HepG2 (cell line): ENCODE measurements at places on chromosomes 2 and 18.
A peak's percentile ranks its signal among the peaks of the same experiment; 100 is the strongest.

- DNase-seq: no peak
Measured at GRCh38 chr2:29580223-29580622, 341.2 kb downstream of the ALK start.

DNA sequence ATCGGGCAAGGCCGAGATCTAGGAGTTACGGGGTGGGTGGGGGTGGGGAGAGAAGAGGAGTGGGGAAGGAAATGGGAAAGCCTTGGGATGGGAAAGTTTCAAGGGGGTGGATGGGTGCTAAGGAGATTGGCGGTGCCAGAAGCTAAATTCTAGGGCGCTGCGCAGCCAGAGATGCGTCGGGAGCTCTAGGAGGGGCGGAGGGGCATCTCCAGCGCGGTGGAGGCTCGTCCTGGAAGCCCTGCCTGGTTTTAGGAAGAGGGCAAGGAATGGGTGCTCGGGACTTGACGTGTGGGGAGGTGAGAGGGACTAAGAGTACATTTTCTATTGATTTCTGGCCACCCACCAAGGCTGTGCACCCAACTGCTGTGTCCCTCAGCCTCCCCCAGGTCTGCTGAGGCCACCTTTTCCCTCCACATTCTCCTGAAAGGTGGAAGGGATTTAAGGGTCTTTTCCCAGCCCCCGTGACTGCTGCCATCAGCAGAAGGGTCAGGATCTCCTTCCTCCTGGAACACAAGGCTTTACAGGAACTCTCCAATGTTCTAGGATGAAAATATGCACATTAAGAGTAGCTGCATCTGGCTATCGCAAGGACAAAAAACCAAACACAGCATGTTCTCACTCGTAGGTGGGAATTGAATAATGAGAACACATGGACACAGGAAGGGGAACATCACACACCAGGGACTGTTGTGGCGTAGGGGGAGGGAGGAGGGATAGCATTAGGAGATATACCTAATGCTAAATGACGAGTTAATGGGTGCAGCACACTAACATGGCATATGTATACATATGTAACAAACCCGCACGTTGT, 1.4 kb downstream of the C2orf72 start:
- DNase-seq: no peak

GRCh38 chr2:84959095-84959565, 11.8 kb upstream of the KCMF1 start:
- DNase-seq: no peak

DNA sequence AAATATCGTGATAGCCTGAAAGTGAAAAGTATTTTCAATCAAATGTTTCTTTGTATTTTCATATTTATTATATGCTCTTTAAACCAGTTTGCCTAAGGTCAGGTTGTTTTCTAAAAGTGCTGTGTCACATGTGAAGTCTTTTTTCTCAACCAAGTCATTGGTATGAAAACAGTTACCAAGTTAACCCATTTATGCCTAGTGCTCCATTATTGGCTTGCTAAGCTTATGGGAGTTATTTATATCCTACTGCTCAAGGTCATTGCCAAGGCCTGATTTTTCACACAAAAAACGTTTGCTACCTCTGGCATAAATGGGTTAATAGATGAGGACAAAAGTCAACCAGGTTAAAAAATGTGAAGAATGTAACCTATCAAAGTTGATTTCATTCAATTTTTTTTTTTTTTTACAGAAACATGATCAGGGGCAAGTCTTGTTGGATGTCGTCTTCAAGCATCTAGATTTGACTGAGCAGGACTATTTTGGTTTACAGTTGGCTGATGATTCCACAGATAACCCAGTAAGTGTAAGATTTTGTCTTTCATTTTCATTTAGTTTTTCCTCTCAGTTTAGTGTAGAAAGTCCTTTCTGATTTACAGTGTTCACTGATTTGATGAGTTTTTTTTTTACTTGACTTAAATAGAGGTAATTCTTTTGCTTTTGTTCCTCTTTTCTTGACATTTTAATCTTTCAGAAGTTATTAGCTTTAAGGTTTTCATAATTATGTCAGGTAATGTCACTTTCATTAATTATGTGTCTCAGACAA, 102.6 kb downstream of the PTPN4 start:
- DNase-seq: peak; percentile 16

GRCh38 chr2:1721706-1722646, 22.3 kb downstream of the PXDN start:
- DNase-seq: no peak

- DNase-seq: no peak
Measured at GRCh38 chr2:26345283-26345544, 729 bp upstream of the SELENOI start.

GRCh38 chr2:217954971-217955740, 47.6 kb downstream of the TNS1 start:
- DNase-seq: no peak

- no peak for DNase-seq
Measured at GRCh38 chr2:216016581-216016980, 3.2 kb upstream of the MREG start.

GRCh38 chr2:6934758-6935651, 17.8 kb downstream of the RNF144A start:
- no peak for DNase-seq

GRCh38 chr2:204110338-204110741, 173.8 kb downstream of the ICOS start:
- no peak for DNase-seq

DNA sequence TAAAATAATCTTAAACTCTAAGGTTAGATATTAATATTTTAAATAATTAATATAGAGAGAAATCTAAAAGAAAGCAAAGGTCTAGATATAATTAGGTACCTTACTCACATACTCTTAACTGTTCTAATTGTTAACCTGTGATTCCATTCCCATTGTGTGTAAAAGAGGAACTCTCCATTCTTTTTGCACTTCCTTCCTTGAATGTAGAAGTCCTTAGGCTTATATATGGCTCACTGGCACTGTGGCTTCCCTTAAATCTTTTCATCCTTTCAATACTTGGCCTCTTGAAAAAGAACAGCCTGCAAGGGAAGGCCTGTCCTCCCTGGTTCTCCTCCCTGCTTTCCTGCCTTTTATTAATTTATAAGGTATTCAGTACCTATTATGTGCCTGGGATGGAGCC, 182.8 kb upstream of the FOSL2 start:
- DNase-seq: no peak

GRCh38 chr2:127954857-127955256, 69.1 kb upstream of the AMMECR1L start:
- DNase-seq: no peak

DNA sequence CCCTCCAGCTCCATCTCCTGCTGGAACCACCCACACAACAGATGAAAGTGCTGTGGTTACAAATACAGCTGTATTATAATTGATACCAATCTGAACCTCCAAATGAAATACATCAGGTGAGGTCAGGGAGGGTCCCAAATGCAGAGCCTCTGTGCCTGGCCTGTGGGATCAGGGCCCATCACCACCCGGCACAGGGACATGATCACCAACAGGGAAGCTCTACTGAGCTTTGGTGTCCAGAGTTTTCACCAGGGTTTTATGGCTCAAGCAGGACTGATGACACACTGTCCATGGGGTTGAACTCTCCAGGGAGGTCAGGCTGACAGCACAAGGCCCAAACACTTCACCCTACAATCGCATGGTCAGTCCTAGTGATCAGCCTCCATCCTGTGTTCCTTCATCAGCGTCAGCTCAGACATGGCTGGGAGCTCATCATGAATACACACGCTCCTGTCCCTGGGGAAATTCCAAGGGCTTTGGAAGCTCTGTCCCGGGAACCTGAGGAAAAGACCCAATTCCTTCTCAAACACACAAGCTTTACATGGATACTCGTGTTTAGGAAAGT, 3.9 kb upstream of the PXDN start:
- DNase-seq: no peak

- no peak for DNase-seq
Measured at GRCh38 chr18:23317975-23318675, 135.0 kb upstream of the RIOK3 start.

DNA sequence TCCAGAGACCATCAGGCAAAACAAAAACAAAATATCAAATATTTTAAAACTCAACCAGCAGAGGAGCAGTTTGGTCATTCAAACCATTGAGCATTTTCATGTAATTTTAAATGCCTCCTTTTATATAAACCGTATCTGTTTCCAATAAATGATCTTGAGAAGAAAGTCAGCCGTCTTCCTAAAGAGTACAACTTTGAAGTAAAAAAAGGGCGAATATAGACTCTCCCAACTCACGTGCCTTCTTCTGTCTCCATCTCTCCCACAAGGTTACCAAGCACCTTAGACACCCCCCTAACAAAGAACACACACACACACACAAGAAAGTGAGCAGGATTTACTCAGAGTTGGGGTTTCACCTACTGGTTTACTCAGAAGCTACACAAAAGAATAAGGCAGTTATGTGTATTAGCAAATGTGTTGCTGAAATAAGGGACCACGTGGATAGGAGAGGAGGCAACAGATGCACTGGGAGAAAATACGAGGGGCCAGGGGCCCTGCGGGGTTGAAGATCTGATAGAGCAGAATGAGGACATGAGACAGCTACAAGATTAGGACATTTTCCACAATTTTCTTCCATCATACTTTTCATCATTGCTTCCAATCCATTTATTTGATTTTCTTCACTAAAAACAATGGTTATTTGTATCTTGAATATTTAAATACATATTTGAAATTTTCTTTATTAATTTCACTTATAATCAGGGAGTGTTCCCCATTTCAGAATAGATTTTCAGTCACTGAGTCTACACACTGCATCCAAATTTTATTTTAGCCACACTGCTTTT, 45.0 kb downstream of the EVA1A start:
- DNase-seq: no peak

- DNase-seq: no peak
Measured at GRCh38 chr18:79432376-79433120, 36.8 kb downstream of the NFATC1 start.

- DNase-seq: no peak
Measured at GRCh38 chr2:233141901-233142300, 81.8 kb downstream of the INPP5D start.

DNA sequence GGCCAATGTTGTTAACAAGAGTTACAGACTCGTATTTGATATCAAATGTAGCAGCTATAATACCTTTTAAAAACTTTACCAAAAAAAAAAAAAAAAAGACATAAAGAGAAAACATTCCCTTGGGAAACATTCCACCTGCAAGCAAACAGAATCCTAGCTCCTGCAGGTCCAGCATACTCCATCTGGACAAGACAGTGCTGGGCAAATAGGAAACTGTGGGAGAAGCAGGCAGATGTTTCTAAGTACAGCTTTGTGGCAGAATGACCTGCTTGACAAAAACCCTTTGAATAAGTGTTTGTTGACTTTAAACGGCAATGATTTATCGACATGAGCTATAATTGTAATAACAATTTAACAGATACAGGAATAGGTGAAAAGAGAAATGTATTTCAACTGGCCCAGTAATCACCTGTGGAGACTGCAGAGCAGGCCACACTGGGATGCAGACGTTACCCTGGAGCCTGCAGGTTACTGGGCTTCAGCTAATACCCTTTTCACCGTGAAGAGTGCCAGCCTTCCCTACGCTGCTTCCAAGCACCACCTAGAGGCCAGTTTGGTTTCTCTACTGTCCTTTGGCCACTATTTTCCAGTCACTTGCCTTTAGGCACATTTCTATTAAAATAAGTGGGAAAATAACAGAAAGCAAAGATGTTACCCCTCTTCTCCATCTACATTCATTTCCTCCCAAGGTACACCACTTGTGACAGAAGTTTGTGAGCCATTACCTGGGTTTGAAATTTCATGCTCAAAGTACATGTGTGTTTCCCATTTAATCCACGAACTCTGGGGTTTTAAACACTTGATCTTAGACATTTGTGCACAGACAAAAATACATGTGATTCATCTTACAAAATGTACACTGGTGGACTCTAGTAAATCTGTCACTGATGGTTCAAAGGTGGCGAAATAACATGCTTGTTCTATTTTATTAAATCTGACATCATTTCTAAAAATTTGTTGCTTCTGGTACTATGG, 96.9 kb upstream of the ZNF397 start:
- DNase-seq: peak; percentile 47

DNA sequence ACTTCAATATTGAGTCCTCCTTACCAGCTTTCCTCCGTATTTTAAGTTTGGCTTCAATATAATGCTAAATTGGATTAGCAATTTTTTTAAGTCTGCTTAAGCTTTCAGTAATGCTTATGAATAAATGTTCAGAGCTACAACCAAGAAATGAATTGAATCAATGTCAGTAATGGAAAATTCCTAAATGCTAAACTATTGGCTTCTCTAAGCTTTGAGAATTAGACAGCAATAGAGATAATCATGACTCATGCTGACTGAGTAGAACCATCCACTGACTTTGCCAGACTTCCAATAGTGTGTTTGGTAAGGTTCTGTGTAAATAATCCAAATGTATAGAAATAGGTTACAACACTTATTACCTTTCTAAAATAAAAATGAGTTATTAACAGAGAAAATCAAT, 8.9 kb upstream of the PDE1A start:
- DNase-seq: no peak

- no peak for DNase-seq
Measured at GRCh38 chr18:31099450-31100230, 2.6 kb downstream of the DSC2 start.

DNA sequence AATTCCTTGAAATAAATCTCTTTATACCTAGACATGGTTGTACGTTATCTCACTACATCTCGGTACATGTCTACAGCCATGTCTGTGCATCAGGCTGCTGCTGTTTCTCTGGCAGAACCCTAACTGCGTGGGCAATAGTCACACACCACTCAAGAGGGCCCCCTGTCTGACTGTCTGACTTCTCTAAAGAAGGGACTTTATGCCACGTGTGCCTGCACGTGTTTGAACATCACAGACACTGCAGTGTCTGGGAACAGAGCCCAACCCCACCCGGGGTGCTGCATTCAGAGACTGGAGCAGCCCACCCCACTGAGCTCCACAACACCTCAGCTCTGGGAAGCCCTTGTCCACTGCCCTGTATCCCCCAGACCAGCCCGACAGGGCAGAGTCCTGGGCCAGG, 55.0 kb downstream of the KIF1A start:
- DNase-seq: no peak

DNA sequence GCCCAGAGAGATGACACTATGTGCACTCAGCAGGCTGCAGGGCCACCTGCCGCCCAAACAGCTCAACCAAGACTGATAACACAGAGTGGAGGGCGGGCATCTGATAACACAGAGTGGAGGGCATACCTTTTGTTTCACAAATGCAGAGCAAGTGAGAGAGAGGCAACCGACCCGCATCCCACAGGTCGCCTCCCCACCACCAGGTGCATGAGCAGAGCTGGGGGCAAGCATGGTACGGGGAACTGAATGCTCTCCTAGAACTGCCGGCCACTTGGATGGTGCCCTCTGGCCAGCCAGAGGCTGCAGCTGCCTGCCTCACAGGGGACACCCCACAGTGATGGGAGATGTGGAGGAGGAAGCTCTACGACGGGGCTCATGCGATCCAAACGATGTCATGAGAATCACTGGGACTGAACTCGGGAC, 49.5 kb downstream of the ANO7 start:
- no peak for DNase-seq

DNA sequence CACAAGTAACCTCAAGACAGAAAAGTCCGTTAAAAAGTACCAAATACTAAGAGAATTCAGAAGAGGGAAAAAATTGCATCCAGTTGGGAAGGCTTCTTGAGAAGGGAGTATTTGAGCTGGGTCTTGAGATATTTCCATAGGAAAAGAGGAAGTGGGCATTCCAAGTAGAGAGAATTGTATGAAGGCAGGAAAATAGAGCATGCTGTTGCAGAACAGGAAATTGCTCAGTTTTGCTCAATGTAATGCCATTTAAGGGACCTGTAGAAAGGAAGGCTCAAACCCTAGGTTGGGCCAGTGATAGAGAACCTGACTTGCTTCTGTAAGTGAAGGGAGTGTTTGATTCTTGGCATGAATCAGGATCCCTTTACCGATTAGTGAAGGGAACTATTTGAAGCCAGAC, 1.0 kb upstream of the ZC3H8 start:
- DNase-seq: no peak

GRCh38 chr2:207640661-207641060, 15.5 kb upstream of the METTL21A start:
- no peak for DNase-seq
